ENCODE measurements at places on chromosomes 1 and 21. TPM values are rescaled to one million over a fixed set of nuclear protein-coding genes. Genes with fewer than 3 reads are reported as not detected.

Gene FMO5
- 19.9 TPM for total RNA-seq

DNA sequence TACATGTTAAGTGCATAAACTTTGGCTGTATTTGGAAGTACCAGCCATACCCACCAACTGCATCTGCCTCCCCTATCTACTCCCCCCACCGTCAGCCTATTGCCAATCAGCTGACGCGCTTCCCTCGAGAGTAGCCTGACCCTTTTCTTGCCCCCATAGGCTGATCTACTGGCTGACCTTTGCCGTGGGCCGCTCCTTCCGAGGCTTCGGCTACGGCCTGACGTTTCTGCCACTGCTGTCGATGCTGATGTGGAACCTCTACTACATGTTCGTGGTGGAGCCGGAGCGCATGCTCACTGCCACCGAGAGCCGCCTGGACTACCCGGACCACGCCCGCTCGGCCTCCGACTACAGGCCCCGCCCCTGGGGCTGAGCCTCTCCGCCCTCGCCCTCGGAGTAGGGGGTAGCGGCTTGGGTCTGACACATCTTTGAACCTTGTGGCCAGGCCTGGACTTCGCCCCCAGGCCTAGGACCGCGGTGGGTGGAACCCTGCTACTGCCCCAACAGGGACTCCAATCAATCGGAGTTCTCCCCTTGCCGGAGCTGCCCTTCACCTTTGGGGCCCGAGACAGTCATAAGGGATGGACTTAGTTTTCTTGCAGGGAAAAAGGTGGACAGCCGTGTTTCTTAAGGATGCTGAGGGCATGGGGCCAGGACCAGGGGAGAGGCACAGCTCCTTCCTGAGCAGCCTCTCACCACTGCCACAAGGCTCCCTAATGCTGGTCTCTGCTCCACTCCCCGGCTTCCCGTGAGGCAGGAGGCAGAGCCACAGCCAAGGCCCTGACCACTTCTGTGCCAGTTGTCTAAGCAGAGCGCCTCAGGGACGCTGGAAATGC is 4.0 kb downstream of the GLMP start:
- DNase-seq: peak; percentile 92

Gene RNU1-1
- total RNA-seq: 2,332 TPM

- DNase-seq: no peak
These were observed 640 bp downstream of the JTB start for GRCh38 chr1:153976819-153977249.

DNA sequence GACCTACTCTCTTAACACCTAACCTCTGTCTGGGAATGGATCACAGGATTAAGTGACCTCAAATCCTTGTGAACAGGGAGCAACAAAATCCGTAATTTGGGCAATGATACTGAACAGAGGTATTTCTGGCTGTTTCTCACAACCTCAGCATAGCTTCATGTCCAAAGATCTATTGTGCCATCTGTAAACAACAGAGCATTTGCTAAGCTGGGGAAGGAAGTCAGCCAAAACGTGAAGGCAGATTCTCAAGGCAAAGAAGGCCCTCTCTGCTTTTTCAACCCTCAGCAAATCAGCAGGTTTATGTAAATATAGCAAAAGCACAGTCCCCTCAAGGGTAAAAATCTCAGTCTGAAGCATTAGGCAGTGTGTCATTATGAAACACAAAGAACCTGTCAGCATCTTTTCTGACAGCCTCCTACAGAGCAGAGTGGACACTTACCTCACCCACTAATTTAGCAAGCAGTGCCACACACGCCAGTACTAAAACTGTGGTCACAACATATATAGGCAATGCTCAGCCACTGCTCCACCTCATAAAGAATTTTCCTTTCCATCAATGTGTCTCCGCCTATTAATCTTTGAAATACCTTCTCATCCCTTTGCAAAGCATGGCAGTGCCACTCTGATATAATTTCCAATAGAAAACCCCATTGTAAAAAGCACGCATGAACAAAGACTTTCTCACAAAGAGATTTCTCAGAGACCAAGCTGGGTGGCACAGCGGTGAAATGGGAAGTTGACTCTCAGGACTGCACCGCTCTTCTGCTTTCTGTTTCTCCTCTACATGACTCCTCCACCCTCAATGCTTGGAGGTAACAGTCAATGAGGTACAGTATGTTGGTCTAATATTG is 188.0 kb downstream of the RERE start:
- no peak for DNase-seq

Data from pancreas (tissue), 10 donors.